ENCODE measurements at places on chromosomes 2 and 18. TPM values are rescaled to one million over a fixed set of nuclear protein-coding genes. Genes with fewer than 3 reads are reported as not detected.

Gene NAT8
- total RNA-seq = not detected

- DNase-seq = no peak
These were observed 89.0 kb downstream of the GREB1L start for GRCh38 chr18:21331065-21331464.

Gene SP140
- 6.2 TPM for total RNA-seq

DNA sequence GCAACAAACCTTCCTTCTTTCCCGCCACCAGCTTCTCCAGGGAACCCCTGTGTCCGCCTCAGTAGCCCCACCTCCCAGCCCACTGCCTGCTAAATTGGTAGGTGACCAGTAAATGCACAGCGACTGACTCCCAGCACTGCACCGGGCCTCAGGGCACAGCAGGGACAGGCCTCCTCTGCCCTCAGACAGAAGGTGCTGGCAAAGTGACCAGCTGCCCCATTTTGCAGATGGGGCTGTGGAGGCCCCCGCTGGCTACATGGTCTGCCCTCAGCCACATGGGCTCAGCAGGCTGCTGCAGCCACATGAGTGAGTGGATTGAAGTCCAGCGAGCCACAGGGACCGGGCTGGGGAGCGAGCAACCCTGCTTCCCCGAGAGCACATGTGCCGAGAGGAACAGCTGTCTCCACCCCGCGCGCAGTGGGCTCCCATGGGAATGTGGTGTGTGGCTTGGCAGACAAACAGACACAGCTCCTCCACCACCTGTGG is 7.8 kb upstream of the NPPC start:
- DNase-seq = peak; percentile 24

GRCh38 chr2:39608263-39608575 is 57.5 kb upstream of the TMEM178A start:
- DNase-seq = no peak

GRCh38 chr2:130368786-130369185 is 12.9 kb downstream of the PTPN18 start:
- DNase-seq = no peak

Gene REG1A
- total RNA-seq = 1,175 TPM

- no peak for DNase-seq
These were observed 47.0 kb downstream of the REV1 start for GRCh38 chr2:99442837-99443236.

- no peak for DNase-seq
These were observed 9.6 kb downstream of the IRS1 start for GRCh38 chr2:226790011-226790410.

Data from stomach (tissue), 19 donors.